ENCODE measurements at places on chromosomes 1 and 21.

DNA sequence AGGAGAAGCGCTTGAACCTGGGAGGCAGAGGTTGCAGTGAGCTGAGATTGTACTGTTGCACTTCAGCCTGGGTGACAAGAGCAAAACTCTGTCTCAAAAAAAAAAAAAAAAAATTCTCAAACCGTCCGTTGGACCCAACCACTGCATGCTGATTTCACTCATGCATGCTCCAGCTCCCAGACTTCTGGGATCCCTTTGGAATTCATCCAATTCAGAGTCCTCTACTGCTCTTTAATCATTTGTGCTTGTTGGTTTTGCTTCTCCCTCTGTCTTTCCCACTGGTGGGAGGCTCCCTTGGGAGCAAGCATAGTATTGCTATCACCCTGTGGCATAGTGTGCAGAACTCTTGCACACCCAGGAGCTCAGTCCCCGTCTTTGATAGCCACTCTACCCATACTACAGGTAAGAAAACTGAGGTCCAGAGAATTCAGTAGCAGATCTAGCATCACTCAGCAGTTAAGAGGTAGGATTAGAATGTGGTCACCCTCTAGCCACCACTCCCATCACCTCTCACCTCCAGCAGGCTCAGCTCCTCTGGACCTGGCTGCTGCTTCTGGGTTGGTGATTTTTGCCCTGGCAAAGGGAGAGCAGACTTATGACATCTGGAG lies 3.1 kb upstream of the LMNA start:
- DNase-seq: no peak

GRCh38 chr21:39966786-39967185 lies 99.5 kb downstream of the PCP4 start:
- DNase-seq: no peak

GRCh38 chr1:179293340-179294327 lies at the start of gene SOAT1:
Gene SOAT1, plus strand, starts transcription at chr1:179293797. Its CDS starts 8,888 bp downstream, at chr1:179302685.
- DNase-seq: peak; percentile 92

GRCh38 chr1:85134583-85135391 lies 66.0 kb downstream of the SYDE2 start:
- no peak for DNase-seq

DNA sequence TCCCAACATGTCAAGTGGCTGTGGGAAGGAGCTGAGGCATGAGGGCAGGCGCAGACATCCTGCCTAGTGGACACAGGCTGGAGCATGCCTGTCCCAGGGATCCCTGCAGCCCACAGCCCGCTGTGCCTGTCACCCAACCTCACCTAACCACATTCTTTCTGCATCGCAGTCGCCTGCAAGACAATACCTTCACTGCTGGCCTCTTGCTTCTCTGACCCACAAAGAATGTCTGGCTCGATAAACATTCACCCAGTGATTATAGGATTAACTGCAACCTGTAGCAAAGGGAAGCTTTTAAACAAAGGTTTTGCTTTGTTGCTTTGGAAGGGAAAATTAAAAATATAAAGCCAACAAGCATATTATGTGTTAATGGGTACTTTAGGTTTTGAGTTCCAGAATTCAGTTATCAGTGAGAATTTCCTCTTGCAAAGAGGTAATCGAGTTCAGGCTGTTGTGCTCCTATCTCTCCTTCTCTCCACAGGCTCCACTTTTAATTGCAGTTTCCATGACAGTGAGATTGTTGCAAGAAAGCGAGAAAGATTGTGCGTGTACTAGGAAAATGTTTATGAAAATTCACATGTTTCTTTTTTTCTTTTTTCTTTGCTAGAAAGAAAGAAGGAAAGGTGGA lies 40.0 kb upstream of the ZNF648 start:
- DNase-seq: no peak

DNA sequence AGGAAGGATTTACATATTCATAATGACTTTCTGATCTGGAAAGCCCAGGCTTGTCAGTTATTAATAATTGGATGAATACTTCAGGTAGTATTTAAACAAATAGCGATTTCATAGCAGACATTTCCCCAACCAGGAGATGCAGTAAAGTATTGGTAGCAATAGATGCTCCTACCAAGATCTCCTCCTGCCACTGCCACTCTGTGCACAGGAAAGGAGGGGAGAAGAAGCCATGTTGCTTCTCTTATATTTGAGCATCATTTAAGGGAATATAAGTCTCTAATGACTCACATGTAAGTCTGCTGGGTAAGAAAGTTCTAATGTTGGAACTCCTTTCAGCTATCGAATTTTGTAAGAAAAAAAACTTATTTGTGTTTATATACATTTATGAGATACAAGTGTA lies 420 bp upstream of the IFI16 start:
- no peak for DNase-seq

DNA sequence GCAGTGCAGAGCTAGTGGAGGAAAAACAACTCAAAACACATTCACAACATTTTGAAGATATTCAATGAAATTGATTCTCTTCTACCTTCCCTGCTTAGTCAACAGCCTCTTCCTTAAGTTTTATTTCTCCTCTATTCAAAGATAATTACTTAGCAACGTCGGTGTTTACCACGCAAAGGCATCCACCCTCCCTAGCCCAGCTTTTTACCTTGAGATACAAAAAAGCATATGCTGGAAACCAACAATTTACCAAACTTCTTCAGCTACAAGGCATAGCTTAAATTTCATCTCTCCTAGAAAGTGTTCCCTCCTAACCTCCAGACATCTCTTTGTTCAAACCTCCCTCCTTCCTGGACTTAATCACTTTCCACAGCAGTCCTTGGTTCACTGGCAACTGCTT lies 102.8 kb upstream of the SOD1 start:
- no peak for DNase-seq

DNA sequence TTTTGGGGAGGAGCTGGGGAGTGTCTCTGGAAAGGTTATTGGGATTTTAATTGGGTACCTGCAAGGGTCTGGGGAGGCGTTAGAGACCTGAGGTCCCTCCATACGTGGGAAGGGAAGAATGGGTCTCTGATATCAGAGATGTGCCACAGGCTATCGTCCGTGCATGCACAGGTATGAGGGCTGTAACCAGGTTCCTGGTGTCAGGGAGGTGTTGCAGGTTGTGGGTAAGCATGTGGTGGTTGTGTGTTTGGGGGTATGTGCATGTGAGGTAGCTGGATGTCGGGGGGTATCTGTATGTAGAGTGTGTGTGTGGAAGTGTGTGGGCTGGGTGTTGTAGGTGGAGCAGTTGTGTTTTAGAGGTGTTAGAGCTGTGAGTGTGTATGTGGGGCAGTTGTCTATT lies 8.3 kb downstream of the AHDC1 start:
- DNase-seq: no peak

- DNase-seq: no peak
These were observed 81.7 kb upstream of the TSPAN2 start for GRCh38 chr1:115170961-115171392.

GRCh38 chr1:52127181-52128180 lies 14.4 kb upstream of the ZFYVE9 start:
- DNase-seq: no peak

All from NK-92 treated with Interleukin-12 subunit alpha and Interleukin-12 subunit beta, amount 100 ng/mL, for 24 hours (cell line).